GM04503 (cell line): ENCODE measurements at places on chromosomes 11 and 22.

DNA sequence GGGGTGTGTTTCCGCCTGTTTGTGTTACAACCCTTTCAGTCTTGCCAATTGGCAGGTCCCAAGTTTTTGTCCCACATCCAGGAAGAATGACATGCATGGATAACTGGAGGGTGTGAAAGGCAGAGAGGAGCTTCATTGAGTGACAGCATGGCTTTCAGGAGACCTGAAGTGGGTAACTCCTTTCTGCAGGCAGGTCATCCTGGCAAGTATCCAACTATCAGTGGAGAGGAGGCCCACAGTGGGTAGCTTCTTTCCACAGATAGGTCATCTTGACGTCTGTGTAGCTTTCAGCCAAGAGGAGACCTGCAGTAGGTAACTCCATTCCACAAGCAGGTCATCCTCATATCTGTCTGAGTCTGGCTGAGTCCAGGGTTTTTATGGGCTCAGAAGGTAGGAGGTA is 1268.8 kb upstream of the CNTN5 start:
- no peak for DNase-seq

- no peak for DNase-seq
Observed at GRCh38 chr11:6203327-6203726, 2.0 kb upstream of the C11orf42 start.

- no peak for DNase-seq
Observed at GRCh38 chr11:93560199-93560932, 17.2 kb upstream of the SMCO4 start.

- DNase-seq, result peak; percentile 97
Observed at GRCh38 chr11:85827748-85828639, 17.1 kb upstream of the SYTL2 start.

DNA sequence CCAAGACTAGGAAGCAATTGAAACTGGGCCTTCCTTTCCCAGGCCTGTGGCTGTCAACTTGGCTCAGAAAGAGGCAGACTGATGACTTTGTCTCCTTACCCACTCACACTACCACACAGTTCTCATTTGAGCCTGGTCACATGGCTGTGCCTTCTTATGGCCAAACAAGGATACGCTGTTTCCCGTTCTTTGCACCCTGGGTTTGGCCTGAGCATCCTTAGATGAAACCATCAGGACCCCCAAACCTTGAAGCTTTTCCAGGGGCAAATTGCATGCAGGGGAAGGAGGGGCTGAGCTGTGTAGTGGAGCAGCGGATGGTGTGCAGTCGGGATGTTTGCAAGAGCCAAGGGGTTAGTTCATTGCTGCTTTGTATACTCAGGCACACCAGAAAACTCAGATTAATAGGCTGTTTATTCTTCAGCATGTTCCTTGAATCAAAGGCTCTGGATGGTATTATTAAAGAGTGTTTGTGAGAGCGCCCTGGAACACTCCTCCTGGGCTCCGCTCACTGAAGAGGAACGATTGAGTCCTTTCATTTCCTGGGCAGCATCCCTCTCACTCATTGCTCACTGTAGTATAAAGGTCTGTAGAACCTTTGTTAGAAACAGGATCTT is 69.8 kb downstream of the ARFGAP2 start:
- no peak for DNase-seq

DNA sequence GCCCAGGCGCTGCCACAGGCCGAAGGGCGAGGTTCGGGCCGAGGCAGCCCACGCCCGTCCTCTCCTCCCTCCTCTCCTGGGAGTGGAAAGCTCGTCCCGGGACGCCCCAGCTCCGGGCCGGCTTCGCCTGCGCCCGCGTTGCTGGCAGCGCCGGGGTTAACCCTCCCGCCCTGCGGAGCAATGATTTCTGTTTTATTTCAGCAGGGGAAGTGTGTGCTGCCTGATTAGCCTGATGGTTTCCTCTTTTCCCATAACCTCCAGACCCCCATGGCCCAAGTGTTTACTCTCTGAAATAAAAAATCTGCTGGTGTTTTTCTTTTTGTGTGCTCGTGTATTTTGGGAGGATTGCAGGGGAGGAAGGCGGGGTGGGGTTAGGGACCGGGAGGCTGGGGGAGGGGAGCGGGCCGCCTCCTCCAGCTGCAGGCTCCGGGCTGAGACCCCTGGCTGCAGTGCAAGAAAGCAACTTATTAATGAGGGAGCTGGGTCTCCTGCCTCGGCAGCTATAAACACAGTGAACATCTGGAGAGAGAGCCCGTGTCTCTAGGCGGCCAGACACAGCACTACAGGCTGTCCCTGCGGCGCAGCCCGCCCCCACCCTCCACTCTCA is 38.6 kb downstream of the ETS1 start:
- DNase-seq, result no peak

DNA sequence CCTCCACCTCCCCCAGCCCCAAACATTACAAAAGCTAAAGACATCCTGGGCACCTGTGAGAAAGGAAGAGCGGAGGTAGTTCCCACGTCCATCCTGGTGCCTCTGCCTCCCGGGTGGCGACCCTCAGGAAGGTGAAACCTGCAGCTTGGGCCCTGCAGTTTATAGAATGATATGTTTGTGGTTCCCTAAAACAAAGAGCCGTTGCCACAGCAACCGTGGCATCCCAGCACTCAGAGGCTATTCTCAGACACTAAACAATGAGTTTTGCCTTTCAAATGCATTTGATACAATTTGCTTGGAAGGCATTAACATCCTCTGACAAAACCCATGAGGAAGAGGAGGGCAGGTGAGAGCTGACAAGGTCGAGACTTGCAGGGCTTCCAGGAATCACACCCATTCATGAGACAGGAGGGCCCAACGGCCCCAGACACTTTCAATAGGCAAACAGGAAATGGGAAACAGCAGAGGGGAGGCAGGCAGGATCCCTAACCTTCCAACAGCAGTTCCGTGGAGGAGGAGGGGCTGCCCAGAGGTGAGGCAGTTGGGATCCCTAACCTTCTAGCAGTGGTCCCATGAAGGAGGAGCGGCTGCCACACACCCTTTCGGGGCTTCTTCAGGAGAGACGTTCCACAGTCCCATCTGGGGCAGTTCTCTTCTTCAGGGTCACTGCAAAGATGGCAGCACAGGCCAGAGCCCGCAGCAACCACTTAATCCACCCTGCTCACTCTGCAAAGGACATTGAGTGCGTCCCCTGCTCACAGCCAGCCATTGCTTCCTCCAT is 379.2 kb downstream of the SHANK2 start:
- DNase-seq, result no peak

GRCh38 chr11:80515097-80515496 is 1074.3 kb upstream of the TENM4 start:
- no peak for DNase-seq

GRCh38 chr11:45930031-45930794 is 7.8 kb downstream of the LARGE2 start:
- DNase-seq, result no peak

- DNase-seq, result no peak
Observed at GRCh38 chr11:120384476-120384875, 48.3 kb downstream of the ARHGEF12 start.

DNA sequence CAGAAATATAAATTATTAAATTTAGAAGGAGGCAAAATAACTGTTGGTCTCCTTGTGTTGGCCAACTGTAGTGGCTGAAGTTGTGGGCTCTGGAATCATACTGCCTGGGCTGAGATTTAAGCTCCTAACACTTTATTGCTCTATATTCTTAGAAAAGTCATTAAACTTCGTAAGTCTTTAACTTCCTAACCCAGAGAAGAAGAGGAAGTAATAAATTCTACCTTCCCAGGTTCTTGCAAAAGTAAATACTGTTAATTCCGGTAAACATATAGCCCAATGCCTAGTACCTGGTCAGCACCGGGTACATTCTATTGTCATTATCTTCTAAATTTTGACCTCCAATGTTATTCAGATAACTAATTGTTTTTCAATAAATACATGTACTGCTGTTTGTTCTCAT is 4.5 kb downstream of the OR51T1 start:
- no peak for DNase-seq
